Central memory CD8-positive, alpha-beta T cell (primary cell): ENCODE measurements at places on chromosomes 16 and 17.

- DNase-seq: no peak
- H3K27me3 ChIP-seq: no peaks in the 10 kb centered on the region
- H3K36me3 ChIP-seq: peaks cover 7% of the 10 kb centered on the region
- H3K4me1 ChIP-seq: no peaks in the 10 kb centered on the region
- H3K27ac ChIP-seq: no peak overlapping the region
Measured at GRCh38 chr17:58985971-58986370, 120.7 kb downstream of the TRIM37 start.

- H3K27me3 ChIP-seq: peaks cover 59% of the 10 kb centered on the region
- H3K36me3 ChIP-seq: no peaks in the 10 kb centered on the region
- H3K27ac ChIP-seq: no peak overlapping the region
- peaks cover 5% of the 10 kb centered on the region for H3K4me1 ChIP-seq
Measured at GRCh38 chr17:74571621-74572270, 4.4 kb upstream of the CD300H start.

DNA sequence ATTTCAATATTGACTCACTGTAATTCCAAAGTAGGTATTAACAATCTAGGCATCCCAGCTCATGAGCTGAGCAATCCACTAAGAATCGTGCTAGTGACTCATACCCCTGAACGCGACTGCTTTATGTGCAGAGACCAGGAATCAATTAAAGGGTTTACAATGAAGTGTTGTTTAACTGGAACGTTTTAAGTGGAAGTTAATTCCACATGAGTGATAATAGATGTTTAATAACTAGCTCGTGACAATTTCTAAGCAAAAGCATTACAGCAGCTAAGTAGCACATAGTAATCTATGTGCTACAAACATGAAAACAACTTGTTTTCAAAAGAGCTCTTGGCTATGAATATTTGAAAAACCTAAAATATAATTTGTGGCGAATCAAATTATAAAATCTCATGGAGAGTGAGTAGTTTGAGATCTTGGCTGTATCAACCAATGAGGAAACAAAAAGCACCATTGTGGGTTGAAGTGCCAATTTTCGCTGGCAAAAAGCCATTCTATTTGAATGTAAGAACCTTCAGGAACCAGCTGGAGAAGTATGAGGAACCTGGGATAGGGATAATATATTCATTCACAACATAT is 9.4 kb downstream of the GJC1 start:
- no peak overlapping the region for H3K4me3 ChIP-seq
- no peak overlapping the region for H3K27ac ChIP-seq
- H3K4me1 ChIP-seq: no peaks in the 10 kb centered on the region
- peaks cover 40% of the 10 kb centered on the region for H3K27me3 ChIP-seq
- no peaks in the 10 kb centered on the region for H3K36me3 ChIP-seq

DNA sequence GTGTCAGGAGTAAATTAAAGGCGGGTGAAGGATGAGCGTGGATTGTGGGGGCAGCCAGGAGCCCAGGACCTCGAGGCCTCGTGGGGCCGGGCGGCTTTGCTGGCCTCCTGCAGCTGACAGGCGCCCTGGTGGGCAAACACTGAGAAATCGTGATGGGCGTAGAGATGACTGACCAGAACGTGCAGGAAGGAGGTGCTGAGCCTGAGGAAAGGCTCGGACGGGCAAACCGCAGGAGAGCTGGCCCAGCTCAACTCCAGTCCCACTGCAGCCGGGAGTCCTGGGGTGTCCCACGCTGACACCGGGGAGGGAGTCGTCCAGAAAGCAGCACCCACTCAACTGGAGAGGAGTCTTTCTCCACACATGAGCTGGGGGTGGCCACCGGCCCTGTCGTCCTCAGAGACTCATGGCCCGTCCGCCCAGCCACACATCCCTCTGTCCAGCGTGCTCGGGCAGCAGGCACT is 36.9 kb downstream of the METRNL start:
- no peak for DNase-seq
- H3K4me3 ChIP-seq: no peak overlapping the region
- no peak overlapping the region for H3K27ac ChIP-seq
- peaks cover 42% of the 10 kb centered on the region for H3K27me3 ChIP-seq

DNA sequence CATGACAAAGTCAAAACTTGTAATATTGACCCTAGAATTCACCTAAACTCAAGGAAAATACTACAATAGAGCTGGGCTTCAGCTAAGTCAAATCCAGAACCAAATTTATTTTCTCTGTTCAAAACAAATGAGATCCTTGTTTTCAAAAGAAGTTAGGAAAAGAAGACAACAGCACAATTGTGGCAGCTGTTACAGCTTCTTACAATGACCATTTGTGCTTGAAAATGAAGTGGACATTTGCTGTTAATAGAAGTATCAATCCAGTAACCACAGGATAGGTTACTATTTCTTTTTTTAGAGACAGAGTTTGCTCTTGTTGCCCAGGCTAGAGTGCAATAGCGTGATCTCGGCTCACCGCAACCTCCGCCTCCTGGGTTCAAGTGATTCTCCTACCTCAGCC is 44.4 kb downstream of the APPBP2 start:
- H3K4me3 ChIP-seq: no peak overlapping the region
- H3K27me3 ChIP-seq: no peaks in the 10 kb centered on the region
- H3K36me3 ChIP-seq: peaks cover 12% of the 10 kb centered on the region
- H3K4me1 ChIP-seq: peaks cover 5% of the 10 kb centered on the region
- no peak overlapping the region for H3K27ac ChIP-seq
- DNase-seq: no peak

- H3K36me3 ChIP-seq: peaks cover 23% of the 10 kb centered on the region
- no peak overlapping the region for H3K4me3 ChIP-seq
- no peak for DNase-seq
- H3K27ac ChIP-seq: no peak overlapping the region
- H3K27me3 ChIP-seq: no peaks in the 10 kb centered on the region
- H3K4me1 ChIP-seq: peaks cover 7% of the 10 kb centered on the region
Measured at GRCh38 chr16:3486506-3487215, 8.6 kb downstream of the C16orf90 start.

GRCh38 chr16:29237971-29238370 is 168.5 kb downstream of the NPIPB11 start:
- DNase-seq: no peak
- H3K27me3 ChIP-seq: no peaks in the 10 kb centered on the region
- no peak overlapping the region for H3K4me3 ChIP-seq
- H3K36me3 ChIP-seq: peaks cover 3% of the 10 kb centered on the region
- H3K27ac ChIP-seq: no peak overlapping the region

- H3K36me3 ChIP-seq: peaks cover 25% of the 10 kb centered on the region
- no peaks in the 10 kb centered on the region for H3K27me3 ChIP-seq
- peak overlapping the region; percentile 31 for H3K4me3 ChIP-seq
Measured at GRCh38 chr16:85652431-85653221, 36.1 kb downstream of the GINS2 start.

DNA sequence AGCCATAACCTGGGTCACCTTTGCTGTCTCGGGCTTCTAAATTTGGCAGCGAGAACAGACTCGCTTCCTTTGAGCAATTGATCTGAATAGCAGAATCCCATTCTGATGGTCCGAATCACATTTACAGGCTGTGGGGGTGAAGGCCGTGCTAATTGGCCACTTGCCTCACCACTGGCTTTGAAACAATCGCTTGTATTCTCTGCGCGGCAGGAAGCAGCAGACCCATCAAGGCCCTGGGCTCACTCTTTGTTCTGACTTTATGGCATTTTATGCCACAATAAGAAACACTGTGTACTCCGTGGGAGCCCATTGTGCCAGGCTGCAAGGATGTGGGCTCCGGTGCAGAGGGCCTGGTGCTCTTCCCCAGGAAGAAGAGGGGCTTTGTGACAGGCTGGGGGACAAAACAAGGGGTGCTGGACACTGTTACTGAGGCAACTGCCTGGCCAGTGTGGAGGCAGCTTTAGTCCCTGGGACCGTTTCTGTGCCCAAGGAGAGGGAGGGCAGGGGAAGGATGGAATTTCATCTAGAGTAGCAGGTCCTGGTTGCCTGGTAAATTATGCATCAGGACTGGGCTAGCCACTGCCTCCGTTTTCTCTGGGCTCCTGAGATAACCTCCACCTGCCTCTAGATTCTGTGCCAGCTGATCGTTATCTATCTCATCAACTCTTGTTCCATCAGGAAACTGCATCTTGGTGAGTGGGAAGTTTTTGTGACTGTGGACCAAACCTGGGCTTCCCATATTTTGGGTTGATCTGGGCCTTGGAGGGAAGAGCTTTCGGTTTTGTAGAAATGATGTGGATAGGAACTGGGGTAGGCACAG is 78.5 kb downstream of the MRC2 start:
- peak overlapping the region; percentile 69 for H3K4me3 ChIP-seq
- no peaks in the 10 kb centered on the region for H3K27me3 ChIP-seq
- H3K36me3 ChIP-seq: peaks cover 2% of the 10 kb centered on the region
- no peak overlapping the region for H3K27ac ChIP-seq
- DNase-seq: no peak
- no peaks in the 10 kb centered on the region for H3K4me1 ChIP-seq

DNA sequence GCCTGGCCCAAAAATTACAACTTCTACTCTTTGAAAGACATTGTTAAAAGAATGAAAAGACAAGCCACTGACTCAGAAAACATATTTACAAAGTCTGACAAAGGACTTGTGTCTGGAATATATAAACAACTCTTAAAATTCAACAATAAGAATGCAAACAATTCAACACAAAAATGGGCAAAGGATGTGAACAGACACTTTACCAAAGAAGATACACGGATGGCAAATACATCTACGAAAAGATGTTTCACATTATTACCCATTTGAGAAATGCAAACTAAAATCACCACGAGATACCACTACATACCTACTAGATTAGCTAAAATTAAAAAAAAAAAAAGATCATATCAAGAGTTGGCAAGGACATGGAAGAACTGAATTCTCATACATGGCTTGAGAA is 80.8 kb upstream of the METRNL start:
- no peak for DNase-seq
- H3K27ac ChIP-seq: no peak overlapping the region
- H3K36me3 ChIP-seq: no peaks in the 10 kb centered on the region
- no peak overlapping the region for H3K4me3 ChIP-seq
- no peaks in the 10 kb centered on the region for H3K4me1 ChIP-seq
- no peaks in the 10 kb centered on the region for H3K27me3 ChIP-seq

- H3K27me3 ChIP-seq: peaks cover 25% of the 10 kb centered on the region
- H3K4me3 ChIP-seq: peak overlapping the region; percentile 66
- H3K27ac ChIP-seq: no peak overlapping the region
- peaks cover 3% of the 10 kb centered on the region for H3K36me3 ChIP-seq
- DNase-seq: no peak
Measured at GRCh38 chr16:3004781-3005284, 7.9 kb upstream of the CLDN9 start.

- H3K27ac ChIP-seq: no peak overlapping the region
- no peak for DNase-seq
- peaks cover 4% of the 10 kb centered on the region for H3K36me3 ChIP-seq
- peaks cover 20% of the 10 kb centered on the region for H3K4me1 ChIP-seq
Measured at GRCh38 chr16:27377666-27378485, 24.1 kb upstream of the IL21R start.

DNA sequence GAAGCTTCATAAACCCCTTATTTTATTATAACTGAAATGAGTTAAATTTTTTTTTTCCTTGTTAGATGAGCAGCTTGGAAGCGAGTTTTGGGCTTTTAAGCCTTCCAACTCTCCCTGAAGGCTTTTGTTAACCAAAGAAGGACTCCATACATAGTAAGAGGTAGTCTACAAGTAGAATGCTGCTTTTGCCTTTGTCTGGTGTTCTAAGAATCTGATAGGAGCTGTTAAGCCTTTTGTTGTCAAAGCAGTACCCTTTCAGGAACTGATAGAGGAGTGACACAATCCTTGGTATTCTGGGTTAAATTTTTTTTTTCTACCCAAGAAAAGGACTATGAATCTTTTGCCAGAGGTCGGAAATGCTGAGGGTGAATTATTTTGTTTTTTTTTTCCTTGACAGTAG is 26.1 kb downstream of the MAP2K4 start:
- no peaks in the 10 kb centered on the region for H3K27me3 ChIP-seq
- peaks cover 78% of the 10 kb centered on the region for H3K4me1 ChIP-seq
- H3K4me3 ChIP-seq: no peak overlapping the region
- H3K27ac ChIP-seq: no peak overlapping the region

DNA sequence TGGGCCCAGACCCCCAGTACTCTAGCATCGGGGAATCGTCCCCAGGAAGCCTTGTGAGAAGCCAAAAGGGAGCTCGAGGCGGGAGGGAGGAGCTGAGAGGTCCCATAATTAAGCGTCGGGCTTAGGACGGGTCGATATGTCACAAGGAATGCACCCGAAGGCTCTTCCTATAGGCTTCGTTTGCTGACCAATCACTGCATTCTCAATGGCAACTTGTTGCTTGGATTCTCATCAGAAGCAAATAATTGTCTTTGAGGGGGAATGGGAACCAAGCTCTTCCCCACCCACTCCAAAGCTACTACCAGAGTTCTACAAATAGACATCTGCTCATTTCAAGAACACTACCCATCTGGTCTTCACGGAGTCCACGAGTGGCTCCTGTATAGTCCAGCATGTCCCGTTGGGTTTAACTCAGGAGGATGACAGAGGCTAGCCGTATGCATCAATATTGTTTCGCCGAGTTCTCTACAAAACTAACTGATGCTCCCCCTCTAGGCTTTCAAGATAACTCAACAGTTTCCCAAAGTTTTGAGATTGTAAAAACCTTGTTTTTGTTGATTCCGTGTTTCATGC is 628 bp upstream of the BLMH start:
- no peak overlapping the region for H3K27ac ChIP-seq
- peaks cover 8% of the 10 kb centered on the region for H3K4me1 ChIP-seq
- peaks cover 12% of the 10 kb centered on the region for H3K36me3 ChIP-seq
- peak overlapping the region; percentile 85 for H3K4me3 ChIP-seq

DNA sequence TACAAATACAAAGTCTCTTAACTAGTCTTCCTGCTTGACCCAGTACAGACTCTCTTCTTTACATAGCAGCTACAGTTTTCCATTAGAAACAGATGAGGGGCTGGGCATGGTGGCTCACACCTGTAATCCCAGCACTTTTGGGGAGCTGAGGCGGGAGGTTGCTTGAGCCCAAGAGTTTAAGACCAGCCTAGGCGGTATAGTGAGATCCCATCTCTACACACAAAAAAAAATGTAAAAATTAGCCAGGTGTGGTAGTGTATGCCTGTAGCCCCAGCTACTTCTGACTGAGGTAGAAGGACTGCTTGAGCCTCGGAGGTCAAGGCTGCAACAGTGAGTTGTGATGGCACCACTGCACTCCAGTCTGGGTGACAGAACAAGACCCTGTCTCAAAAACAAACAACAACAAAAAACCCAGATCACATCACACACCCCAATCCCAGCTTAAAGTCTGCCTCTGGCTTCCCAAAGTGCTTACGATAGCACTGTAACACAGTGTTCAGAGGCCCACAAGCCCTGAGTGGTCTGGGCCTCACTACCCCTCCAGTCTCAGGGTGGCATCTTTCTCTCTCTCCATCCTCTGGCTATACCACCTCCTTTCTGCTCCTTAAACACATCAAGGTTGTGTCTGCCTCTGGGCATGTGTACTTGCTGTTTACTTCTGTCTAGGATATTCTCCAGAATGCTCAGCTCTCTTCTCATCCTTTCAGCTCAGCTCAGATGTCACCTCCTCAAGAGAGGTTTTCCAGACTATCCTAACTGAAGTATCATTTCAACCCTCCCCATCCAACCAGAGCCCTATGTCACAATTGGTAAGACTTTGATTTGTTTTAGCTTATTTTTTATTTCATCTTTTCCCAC is 4.0 kb downstream of the MMD start:
- peak overlapping the region; percentile 20 for H3K27ac ChIP-seq
- H3K4me3 ChIP-seq: no peak overlapping the region
- H3K27me3 ChIP-seq: no peaks in the 10 kb centered on the region
- DNase-seq: no peak
- H3K36me3 ChIP-seq: peaks cover 5% of the 10 kb centered on the region
- H3K4me1 ChIP-seq: peaks cover 56% of the 10 kb centered on the region
